ENCODE measurements at places on chromosomes 12 and 14.

DNA sequence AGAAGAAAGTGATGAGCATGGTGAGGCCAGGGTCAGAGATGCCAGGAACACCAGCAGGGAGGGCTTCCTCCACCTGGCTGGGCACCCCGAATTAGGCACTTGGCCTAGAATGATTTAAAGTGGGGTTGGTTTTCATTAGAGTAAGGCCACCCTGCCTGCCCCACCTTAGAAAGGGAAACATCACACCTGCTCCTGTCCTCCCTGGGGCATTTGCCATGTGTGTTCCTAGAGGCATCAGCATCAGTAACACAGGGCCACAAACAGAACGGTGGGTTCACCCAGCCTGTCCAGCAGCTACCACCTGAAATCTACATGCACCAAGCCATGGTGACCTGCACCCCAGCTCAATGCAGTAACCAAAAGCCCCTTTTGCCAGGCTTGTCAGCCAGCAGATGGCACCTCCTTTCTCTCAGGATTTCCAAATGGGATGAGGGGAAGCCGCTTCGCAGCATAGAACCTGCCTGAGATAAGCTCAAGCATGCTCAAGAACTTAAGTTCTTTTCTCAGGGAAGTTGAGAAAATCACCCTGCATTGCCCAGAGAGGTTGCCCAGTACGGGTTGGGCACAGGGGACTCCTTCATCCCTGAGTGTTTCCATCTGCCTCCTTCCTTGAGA lies 338.8 kb downstream of the DPF3 start:
- no peak for DNase-seq

DNA sequence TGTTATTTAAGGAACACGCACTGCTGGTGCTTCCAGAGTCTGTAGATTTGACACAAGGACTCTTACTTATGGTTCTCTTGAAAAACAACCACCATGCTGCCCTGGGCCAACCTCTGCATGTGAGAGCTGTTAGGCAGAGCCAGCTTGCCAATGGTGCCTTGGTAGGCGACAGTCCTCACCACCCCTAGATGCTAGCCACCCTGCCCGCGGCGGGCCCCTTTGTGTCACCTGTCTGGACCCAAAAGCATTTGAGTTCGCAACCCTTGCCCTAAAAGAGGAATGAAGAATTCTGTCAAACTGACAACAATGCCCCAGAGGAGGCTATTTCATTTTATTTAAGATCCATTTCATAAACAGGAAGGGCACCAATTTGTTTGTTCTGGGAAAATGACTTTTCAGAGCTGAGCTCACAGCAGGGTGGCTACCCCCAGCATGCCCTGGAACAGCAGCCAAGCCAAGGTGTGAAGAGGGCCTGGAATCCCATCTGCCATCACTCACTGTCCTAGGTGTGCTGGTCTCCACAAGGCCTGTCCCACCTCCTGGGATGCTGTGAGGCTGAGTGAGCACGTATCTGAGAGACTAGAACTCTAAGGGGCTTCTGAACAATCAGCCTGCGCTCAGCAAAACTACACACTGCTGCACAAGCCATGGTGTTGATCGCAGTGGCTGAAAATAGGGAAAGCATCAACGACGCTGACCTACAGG lies 63.8 kb upstream of the FZD10 start:
- DNase-seq, result no peak

DNA sequence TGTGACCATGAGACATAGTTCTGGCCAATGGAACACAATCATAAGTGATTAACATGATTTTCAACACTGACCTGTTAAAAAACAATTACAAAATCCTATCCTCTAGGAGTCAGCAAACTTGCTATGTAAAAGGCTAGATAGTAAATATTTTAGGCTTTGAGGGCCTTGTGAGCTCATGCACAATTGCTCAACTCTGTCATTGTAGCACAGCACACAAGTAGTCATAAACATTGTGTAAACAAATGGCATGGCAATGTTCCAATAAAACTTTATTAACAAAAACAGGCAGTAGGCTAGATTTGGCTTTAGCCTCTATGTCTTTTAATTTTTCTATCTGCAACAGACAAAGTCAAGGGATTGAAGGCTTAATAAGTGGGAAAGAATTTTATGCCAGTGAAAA lies 350.7 kb downstream of the C12orf50 start:
- no peak for DNase-seq

DNA sequence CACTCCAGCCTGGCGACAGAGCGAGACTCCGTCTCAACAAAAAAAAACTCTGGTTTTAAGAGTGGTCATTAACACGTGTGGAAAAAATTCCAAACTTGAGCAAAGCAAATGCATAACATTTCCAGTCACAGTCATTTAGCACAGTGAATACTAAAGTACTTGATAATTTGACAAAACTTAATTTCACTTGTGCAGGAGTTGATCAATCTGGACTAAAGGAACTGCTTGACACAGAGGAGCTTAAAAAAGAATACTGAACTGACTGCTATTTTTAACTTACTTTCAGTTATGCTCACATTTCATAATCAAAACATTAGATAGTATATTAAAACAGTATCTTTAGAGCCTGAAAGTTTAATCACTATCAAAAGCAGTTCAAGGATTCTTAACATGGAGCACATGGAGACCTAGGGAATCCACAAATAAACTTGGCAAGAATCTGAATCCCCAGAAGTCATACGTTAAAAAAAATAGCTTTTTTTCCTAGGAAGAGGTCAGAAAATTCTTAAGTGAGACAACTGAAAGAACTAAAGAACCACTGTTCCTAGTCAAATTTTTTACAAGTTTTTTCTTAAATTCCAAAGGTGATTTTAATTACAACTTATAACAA lies 7.4 kb downstream of the UBE2N start:
- no peak for DNase-seq

DNA sequence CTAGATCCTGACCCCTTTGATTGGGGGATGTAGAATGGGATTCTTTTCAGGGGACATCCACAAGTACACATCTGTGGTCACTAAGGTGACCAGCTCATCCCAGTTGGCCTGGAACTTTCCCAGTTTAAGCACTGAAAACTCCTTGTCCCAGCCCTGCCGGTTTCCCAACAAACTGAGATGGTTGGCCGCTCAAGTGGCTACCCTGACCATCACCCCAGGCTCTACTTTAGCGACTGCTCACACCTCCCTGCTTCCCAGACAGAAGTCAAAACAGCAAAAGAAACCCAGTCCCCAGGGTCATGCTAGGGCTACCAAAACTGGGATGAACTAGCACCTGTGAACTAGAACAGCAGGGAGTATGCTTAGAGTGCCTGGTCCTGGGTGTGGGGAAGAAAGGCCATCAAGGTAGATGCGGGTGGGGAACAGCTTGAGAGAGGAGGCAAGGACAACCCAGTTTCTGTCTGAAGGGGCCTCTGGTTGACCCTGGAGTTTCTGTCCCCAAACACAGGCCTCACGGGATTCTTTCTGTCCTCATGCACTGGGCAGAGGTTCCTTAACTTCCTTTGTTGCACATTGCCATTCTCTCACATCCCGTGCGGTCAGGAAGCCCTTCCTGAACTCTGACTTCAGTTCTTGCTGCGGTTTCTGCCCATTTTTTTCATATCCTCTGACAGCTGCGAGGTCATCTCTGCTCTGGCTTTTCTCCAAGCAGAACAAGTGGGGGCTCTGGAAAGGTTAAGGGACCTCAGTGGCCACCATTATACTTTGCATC lies 1.6 kb downstream of the LTB4R start:
- DNase-seq, result no peak

GRCh38 chr14:77039285-77040058 lies 11.0 kb upstream of the IRF2BPL start:
- DNase-seq, result no peak

DNA sequence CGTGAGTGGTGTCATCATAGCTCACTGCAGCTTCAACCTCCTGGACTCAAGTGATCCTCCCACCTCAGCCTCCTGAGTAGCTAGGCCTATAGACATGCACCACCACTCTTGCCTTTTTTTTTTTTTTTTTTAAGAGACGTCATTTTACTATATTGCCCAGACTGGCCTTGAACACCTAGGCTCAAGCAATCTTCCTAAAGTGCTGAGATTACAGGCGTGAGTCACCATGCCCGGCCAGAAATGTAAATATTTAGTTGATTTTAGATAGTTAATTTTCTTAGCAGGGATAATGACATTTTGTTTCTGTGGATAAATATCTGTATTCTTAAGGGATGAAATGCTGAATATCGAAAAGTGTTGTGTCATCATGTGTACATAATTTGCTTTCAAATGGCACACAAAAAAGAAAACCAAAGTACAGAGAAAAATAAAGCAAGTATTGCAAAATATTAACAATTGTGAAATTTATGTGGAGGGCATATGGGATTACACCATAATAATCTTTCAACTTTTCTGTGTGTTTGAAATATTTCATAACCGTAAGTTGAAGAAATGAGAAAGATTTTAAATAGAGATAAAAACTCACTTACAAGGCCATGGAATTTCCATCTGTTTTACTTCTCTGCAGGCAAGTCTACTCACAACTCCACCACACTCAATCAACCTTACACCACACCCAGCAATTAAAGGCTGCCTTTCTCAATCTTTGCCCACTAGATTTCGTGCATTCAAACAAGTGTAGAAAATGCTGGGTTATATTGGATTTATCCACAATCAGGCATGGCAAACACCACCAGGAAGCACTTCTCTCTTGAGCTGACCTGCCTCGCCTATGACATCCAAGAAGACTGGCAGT lies 93.7 kb downstream of the SPTSSA start:
- no peak for DNase-seq

- peak; percentile 83 for DNase-seq
These were observed 914 bp upstream of the CCND2 start for GRCh38 chr12:4272424-4273272.

DNA sequence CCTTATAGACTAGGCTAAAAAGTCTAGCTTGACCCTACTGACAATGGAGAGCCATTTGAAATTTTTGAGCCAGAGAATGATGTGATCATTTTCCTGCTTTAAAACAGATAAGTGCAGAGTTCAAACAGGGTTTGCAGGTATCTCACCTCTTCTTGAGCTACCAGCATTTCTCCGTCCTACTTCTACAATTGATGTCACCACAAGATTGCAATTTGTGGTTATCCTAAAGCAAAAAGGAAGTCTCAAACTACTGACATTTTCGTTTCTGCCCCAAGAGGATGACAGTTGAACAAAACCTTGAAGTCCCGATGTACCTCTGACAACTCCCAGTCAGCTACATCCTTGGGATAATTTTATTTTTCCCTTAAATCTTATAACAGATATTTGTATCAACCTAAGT lies 86.7 kb downstream of the PTGER2 start:
- DNase-seq, result no peak

DNA sequence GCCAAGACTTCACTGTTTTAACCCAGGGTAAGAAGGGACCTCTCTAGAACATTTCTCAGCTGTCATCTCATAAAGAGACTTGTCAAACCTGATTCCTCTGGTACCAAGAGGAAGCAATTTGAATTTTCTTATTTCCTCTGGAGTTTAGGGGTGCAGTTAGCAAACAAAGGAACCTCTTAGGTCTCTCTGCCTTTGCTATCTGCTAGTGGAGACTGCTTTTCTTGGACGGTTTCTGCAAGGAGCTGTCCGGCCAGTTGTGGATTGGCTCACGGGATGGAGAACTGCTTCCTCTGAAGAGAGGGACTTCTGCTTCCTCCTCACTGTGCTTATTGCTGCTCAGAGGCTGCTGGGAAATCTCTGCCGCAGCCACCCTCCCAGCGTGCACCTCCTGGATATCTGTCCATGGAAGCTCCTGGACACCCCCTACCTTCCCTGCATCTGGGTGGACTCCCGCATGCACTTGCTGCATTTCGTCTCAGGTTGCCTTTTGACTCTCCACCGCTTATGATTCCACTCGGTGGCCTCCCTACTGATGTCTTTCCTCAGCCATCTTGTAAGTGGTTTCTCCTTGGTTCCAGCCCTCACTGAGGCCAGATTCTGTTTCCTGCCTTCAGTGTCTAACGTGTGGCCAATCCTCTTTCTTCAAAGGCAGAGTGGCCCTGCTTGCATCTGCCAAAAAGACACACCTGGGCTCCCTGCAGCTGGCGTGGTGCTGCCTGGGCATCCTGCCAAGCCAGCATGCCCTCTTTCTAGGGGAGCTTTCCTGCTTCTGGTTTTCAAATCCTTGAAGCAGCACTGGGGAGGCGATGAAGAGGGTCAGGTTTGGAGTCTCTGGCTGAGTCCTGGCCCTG lies 187.3 kb downstream of the CHST11 start:
- DNase-seq, result no peak

- DNase-seq, result no peak
These were observed 315.5 kb upstream of the OR4E1 start for GRCh38 chr14:21989090-21989489.

- no peak for DNase-seq
These were observed 192.8 kb upstream of the AMIGO2 start for GRCh38 chr12:47272412-47273190.

DNA sequence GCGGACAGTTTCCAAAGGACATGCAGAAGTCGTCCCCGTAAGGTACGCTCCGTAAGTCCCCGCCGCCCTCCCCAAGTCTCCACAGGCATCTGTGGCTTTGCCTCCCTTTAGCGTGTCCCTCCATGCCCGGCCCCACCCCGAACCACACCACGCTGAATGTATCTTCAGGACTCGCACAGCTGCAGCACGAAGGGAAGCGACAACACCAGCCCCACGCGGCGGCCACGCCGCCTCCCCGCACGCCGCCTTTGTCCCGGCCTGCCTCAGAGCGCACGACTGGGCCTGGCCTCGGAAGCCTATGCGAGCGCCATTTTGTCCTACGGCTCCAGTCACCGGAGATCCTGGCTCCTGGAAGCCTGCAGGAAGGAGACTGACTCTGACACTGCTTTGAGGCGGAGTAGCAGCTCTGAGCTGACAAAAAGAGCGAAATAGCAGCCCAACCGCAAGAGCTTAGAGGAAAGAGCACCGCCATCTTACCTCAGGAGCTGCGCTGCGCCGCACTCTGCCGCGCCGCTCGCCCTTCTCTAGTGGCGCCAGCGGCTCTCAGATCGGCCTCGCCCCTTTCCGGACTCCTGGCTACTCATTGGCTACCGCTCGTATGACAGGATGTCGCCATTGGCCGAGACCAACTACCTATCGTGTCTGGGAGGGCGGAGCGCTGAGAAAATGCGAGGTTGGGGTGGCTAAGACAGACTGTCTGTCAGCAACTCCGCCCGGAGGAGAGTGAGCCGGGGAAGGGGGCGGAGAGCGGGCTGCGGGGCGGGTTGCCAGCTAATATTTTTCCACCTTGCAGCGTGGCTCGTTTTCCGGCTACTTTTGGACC lies at the start of gene KANSL2:
TSS of gene KANSL2 (minus strand) at position 529 of the 823 bp plus-strand sequence. CDS start 606 bp downstream, outside the sequence.
- peak; percentile 95 for DNase-seq

DNA sequence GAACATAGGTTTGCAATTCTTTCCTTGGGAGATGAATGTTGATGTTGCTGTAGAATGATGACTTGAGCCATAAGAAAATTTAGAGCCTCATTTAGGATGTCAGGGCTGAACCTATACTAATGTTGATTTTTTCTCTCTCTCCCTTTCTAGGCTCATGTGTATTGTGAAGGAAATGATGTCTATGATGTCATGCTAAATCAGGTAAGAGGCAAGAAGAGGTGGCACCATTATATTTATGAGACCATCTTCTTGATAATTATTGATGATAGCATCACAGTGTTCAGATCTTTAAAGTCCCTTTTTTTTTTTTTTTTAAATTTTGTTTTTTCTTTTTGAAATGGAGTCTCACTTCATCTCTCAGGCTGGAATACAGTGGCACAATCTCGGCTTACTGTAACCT lies 3.3 kb downstream of the PARP2 start:
- no peak for DNase-seq

All from left forelimb (tissue), 1 donor.